ENCODE measurements at places on chromosomes 6 and 20.

GRCh38 chr6:44915111-44915510 lies 413.0 kb upstream of the RUNX2 start:
- DNase-seq, result no peak

DNA sequence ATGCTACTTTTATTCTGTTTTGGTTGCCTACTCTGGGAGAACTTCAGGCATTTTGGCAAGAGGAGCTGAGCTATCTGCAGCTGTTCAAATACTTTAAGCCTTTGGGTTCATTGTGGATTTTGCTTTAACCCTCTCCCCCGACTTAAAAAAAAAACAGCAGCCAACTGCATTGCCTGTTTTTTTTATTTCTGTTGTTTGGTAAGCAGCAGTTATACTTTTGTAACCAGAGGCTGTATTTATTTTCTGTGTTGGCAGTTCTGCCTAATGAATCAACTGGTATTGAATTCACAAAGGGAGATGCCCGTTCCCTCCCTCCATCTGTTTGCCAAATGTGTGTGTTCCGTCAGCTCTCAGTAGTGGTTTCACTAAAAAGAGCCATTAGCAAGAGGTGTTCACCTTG lies 484.0 kb downstream of the UTRN start:
- no peak for DNase-seq

- no peak for DNase-seq
These were observed 66.3 kb downstream of the NT5E start for GRCh38 chr6:85516168-85516567.

DNA sequence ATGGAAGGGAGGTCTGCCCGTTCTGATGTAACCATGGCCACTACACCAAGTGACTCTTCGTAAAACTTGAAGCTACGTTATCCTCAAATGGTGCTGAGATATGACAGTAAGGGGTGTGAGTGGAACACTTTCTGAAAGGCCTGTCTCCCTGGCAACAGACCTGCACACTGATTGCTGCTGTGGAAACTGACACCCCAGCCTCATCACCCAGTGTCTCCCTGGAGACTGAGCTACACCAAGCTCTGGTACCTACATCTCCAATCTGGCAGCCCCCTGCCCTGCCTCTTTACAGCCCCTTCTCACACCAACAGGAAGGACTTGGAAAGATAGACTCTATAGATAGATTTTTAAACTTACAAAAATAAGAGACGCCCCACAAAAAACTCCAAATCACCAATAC lies 13.2 kb downstream of the PI16 start:
- no peak for DNase-seq

GRCh38 chr6:89387516-89388201 lies 24.4 kb downstream of the RRAGD start:
- no peak for DNase-seq

DNA sequence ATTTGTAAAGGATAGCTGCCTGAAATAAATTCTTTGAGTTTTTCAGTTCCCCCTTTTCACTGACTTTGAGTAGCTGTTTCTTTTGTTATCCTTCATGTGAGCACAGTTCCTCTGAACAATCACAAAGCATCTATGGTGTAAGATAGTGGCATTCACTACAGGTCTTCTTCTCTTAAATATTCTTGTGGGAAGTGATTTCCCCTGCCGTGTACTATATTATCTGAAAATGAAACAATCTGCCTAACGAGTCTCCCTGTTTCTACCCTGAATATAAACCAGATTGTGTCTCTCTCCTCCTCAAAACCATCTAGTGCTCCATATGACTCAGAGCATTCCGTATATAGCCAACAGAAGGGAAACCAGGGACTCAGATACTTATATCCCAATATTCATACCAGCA lies 380.1 kb upstream of the SOX4 start:
- no peak for DNase-seq

DNA sequence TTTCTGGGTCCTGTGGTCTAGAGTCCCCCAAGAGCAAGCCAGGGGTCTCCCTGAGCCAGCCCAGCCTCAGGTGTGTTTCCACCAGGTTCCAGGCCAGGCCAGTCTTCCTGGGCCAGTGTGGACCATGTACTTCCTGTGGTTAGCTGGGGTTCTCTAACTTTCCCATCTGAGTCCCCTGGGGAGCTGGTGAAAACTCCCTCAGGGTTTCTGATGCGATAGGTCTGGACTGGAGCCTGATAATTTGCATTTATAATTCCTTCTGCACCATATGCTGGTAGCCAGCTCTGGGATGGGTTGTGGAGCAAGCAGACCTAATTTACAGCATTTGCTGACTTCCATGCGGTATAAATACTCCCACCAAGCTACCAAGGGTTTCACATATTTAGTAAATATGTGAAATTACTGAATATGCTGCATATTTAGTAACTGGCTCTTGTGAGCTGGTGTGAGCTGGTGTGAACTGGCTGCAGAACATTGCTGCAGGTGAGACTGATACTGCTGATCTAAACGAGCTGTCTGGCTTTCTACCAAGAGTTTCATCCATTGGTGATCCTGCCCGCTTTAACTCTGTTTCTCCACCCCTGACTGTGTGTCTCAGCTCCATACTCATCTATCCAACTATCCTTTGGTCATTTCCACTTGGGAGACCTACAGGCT lies 62.6 kb downstream of the RIN2 start:
- no peak for DNase-seq

DNA sequence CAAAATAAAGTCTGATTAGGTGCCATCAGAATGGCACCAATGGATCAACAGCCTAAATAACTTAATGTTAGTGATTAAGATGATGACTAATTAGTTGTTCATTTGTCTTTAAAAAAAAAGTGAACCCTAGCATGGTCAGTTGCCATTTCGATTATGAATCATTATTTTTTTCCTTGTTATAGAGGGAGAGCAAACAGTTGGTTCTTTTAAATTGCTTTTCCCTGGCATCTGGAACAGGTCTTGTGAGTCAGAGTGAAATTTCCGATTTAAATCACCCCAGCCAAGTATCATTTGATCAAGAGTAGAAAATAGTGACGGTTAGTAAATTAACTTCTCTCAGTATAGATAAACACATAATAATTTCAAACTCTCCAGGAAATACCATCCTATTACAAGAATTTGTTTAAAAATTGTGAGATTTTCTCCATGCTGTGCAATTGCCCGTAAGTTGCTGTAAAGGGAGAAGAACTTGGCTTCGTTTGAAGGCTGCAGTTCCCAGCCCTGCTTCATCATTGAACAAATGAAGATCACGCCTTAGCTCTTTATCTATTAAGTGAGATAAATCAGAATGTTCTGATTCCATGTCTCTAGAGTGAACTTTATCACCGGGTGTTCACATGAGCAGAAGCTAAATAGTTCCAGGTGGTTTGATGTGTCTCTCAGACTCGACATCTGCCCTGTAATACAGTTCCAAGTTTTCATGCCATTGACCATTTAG lies 741.3 kb downstream of the DOK5 start:
- no peak for DNase-seq

- peak; percentile 94 for DNase-seq
These were observed 672.9 kb upstream of the MARCKS start for GRCh38 chr6:113184291-113184690.

DNA sequence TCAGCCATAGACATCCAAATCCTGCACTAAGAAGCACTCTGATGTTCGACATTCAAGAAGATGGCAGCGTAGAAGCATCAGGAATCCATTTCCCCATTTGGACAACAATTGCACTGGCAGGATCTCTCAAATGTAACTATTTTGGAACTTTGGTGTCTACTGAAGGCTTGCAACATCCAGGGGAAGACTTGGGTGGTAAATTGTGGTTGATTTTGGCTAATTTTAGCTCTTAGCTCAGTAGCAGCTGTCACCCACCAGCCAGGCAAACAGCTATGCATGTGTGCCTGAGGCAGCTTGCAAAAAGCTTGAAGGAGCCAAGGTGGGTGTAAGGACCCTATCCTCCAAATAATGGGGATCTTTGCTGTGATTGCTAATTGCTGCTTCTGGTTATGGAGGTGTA lies 35.1 kb upstream of the PPP1R3G start:
- no peak for DNase-seq

GRCh38 chr6:12318749-12319148 lies 28.6 kb downstream of the EDN1 start:
- no peak for DNase-seq

DNA sequence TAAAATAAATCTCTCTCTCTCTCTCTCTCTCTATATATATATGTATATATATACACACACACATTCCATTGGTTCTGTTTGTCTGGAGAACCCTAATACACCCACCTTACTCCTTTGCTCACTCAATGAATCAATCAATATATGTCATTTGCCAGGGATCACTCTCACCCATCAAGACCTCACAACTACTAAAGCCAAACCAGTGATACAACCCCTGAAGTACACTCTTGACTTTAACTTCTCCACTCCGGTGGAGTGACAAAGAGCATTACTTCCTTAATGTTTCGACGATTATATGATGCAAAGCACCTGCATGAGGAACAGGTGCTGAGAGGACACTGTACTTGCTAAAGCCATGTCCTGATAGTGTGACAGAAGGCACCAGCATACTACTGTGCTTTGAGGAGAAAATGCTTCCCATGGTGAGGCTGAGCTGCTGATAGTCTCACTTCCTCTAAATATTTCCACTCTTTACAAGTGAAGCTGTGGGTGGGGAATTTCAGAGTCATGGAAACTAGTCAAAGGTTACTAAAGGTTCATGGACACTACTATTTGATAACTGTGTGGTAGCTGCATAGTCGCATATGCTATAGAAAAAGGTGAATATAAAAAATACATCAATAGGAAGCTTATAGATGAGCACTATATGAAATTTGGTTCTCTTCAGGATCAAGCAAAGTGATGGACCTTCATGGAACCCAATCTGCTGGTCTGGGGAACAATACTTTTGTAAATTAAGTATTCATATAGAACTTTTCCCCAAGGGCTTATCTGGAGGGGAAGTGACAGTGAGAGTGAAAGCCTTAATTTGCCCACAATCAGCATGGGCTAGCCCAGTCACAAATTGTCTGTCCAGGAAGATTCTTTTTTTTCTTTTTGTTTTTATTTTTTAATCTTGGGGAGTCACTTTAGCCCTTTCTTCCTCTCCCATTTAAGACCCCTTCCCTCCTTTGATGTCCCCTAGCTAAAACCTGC lies 141.9 kb upstream of the NEDD9 start:
- no peak for DNase-seq

DNA sequence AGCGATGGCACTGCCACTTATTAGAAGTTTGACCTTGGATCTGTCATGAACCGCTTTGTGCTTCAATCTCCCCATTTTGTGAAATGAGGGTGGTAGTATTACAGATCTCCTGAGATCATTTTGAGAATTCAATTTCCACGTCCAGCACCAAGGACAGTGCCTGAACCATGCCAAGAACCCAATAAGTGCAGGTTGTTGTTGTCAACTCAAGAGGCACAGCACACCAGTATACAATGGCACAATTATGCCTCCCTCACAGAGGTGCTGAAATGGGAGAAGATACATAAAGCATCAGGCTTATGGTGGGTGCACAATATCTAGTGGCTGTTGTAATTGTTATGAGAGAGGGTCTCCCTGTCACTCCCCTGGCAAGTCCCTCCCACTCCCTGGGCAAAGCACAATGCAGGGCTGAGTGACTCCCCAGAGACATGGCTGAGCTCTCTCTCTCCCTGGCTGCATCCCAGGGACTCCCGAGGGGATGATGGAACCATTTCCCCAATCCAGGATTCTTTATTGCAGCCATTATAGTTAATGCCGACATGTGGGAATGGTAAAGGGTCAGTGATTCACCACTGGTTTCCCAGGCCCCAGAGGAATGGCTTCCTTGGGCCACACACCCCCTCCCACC lies 78.7 kb downstream of the CDH22 start:
- DNase-seq, result no peak

GRCh38 chr6:161882196-161882765 lies 608.4 kb upstream of the AGPAT4 start:
- no peak for DNase-seq

DNA sequence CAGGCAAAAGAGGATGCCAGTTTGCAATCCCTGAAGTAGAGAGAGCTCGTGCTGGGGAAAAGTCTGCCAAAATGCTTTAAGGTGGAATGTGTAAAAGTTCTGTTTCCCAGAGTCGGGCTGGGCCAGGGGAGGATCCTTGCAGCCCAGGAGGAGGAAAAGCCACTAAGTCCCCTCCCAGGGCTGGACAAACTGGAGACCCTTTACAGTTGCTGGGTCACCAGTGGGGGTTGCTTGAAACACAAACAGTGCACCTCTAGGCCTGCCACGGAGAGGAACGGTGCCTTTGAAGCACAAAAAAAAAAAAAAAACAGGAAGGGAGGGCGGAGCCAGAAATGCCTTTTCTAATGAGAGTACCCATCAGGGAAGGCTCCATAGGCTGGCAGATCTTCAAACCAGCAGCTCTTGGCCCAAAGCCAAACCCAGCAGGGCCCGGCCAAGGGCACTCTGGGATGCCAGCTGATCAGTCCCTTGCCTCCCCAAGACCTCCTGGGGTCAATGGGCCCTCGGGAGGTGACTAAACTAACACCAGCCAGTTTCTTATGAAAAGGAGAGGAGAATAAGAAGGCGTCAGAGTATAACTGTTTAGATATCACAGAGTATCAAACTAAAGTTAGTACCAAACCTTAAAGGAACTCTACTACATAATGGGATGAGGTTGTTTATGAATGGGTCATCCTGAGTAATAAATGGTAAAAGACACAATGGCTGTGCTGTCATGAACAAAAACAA lies 23.7 kb downstream of the HLA-A start:
- DNase-seq, result no peak

DNA sequence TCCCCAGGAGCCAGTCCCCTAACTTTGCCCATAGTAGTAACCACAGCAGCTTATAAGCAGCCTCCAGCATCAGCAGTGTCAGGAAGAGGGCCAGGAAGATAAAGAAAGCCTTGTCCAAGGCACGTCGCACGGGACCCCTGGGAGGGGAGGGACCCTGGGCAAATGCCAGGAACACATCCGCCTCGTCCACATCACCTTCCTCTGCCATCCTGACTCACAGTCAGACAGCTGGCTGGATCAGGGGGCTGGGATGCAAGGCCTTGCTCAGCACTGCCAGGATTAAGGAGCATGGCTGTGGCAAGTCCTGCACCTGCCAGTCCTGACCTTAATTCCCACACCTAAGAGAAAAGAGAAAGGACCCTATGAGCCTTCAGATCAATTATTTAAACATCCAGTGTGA lies 11.5 kb upstream of the ZBTB22 start:
- no peak for DNase-seq

DNA sequence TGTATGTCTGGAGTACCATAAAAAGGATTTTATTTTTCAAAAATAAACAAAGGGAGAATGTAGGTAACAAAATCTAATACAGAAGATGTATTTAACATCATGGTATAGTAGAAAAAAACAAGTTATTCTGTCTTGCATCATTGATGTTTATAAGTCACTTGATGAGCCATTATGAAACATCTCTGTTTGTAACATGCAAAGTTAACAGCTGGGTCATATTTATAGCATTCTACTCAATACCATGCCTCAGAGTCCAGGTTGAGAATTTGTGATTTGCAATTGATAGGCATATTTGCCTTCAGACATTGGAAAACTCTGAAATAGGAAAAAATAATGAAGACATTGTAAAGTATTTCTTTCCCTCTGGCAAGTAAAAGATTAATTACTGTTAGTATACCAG lies 52.3 kb upstream of the IL20RA start:
- no peak for DNase-seq

DNA sequence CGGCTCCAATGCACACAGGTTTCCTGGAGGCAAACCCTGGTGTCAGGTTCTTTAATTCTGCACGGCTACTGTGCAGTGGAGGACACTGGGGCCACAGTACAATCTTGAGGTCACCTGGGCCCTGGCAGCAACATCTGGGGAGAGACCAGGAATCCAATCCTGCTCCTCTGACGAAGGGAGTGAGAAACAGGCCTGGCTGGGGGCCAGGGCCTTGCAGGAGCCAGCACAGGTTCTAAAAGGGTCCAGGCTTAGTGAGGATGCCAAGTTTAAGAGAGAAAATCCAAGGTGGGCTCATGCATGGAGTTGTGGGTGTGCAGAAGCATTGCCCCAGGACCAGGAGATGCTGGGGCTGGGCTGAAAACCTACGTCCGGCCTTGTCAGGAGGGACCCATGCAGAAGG lies 12.6 kb upstream of the THBS2 start:
- DNase-seq, result no peak
